ENCODE measurements at places on chromosomes 16 and 17.

GRCh38 chr16:27698266-27698665, 148.3 kb downstream of the KATNIP start:
- no peak for DNase-seq

GRCh38 chr17:70288540-70289290, 119.4 kb downstream of the KCNJ2 start:
- no peak for DNase-seq

DNA sequence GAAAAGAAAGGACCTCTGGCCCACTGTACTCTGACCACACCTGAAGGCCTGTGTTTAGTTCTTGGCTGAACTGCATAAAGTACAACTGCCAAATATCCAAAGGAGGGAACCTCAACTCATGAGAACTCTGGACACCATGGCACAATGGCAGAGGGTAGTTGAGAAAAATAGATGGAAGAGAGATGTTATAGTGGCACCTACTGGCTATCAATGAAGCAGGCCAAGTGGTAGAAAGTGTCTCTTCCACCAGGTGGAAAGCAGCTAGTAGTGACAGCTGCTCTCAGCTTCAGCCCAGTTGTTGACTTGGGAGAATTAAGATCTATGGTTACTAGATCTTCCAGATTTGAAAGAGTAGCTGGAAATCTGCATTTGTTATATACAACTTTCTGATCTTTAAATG, 3.2 kb downstream of the MED31 start:
- DNase-seq: no peak

- DNase-seq: no peak
These were observed 45.3 kb downstream of the REXO5 start for GRCh38 chr16:20851601-20852000.

GRCh38 chr17:45677770-45678169, 106.3 kb upstream of the CRHR1 start:
- DNase-seq: no peak

Data from neuronal stem cell (in vitro differentiated cells).